ENCODE measurements at places on chromosomes 5 and 9.

DNA sequence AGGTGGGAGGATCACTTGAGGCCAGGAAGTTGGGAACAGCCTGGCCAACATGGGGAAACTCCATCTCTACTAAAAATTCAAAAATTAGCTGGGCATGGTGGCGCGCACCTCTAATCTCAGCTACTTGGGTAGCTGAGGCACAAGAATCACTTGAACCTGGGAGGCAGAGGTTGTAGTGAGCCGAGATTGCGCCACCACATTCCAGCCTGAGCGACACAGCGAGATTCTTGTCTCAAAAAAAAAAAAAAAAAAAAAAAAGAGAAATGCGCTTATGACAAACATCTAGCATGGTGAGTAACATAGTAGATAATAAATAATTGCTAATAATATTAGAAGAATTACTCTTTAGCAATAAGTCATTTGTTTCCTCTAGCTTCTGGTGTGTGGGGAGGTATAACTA, 25.9 kb downstream of the RUSC2 start:
- DNase-seq, result no peak

DNA sequence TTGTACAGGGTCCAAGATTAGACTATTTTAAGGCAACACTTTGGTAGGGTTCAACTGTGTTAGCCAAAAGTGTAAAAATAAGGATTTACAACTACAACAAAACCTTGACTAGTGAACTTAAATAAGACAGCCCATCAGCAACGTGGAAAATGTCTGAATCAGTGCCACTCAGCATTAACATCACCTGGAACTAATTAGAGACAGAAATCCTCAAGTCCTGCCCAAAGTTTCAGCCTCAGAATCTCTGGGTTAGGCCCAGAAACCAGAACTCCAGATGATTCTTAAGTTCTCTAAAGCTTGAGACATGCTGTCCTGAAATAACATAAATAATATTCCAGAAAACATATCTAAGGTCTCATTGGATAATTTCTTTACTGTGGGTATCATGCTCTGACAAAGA, 118.6 kb downstream of the SEMA6A start:
- DNase-seq, result no peak

- DNase-seq, result no peak
Measured at GRCh38 chr5:23064710-23065109, 211.6 kb upstream of the CDH12 start.

DNA sequence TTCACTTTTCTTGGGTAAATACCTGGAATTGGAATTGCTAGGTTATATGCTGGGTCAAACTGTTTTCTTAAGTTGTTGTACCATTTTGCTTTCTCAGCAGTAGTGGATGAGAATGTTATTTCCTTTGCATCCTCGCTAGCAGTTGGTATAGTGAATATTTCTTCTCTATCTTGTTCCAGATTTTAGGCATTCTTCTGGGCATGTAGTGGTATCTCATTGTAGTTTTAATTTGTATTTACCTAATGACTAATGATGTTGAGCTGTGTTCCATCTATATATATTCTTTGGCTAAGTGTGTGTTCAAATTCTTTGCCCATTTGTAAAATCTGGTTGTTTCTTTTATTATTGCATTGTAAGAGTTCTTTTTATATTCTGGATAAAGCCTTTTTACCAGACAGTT, 333.3 kb downstream of the MAT2B start:
- no peak for DNase-seq

GRCh38 chr5:56466136-56466816, 233.1 kb upstream of the ANKRD55 start:
- no peak for DNase-seq

DNA sequence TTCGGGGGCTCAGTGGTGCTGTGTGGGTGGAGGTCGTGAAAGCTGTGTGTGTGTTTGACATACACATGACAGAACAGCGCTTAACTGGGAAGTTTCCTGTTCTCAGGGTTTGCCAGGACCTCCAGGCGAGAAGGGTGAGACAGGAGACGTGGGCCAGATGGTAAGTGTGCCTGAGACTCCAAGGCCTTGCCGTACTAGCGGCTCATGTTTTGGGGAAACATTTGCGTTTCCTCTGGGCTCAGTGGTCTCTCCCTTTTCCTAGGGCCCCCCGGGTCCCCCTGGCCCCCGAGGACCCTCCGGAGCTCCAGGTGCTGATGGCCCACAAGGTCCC, 68.3 kb upstream of the FCN2 start:
- no peak for DNase-seq

GRCh38 chr5:147968855-147969254, 62.5 kb upstream of the C5orf46 start:
- DNase-seq, result no peak

DNA sequence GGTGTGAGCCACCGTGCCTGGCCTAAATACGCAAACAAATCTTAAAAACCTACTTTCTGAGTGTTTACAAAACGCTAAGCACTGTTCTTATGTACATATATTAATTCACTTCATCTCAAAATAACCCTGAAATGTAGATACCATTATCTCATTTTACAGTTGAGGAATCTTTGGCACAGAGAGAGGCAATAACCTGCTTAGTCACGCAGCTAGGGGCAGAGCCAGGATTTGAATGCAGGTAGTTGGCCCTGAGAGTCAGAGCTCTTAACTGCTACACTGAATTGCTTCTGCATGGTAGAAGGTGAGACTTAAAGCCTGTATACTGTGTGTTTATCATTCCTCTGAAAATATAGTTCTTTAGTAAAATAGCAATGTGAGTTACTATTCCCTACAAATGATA, 21.9 kb downstream of the ARHGEF37 start:
- DNase-seq, result no peak

DNA sequence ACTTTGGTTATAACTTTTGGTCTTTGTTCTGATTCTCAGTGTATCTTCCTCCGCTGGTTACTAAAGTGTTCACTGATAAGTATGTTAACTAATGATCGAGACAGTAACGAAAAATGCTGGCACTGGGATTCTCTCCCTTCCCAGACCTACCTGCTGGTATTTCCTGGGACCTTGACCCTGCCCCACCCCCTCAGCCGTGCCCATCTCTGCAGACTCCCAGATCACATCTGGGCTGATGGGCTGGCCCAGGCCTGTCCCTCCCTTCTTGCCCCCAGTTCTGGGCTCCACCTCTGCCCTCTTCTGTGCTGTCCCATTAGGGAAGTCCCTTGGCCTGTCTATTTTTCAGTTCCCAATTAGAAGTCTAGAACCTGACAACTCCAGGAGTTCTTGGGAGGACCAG, 46.9 kb downstream of the NEURL1B start:
- no peak for DNase-seq

DNA sequence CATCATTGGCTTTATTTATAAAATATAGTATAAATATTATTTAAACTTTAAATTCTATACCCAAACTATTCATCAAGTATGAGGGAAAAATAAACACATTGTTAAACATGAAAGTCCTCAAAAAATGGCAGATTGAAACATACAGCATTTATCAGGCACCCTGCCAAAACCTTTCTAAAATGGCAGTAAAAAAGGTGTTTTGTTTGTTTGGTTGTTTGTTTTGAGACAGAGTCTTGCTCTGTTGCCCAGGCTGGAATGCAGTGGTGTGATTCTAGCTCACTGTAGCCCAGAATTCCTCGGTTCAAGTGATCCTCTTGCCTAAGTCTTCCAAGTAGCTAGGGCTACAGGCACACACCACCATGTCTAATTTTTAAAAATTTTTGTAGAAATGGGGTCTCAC, 60.1 kb upstream of the ECM2 start:
- DNase-seq, result no peak

Data from tibial nerve (tissue), 4 donors.